ENCODE measurements at places on chromosomes 1 and 21. TPM values are rescaled to one million over a fixed set of nuclear protein-coding genes. Genes with fewer than 3 reads are reported as not detected.

The S100A8 gene
- not detected for total RNA-seq

The FCGR1A gene
- not detected for total RNA-seq

The SH2D5 gene
- total RNA-seq = 24.8 TPM

The ANGPTL1 gene
- not detected for total RNA-seq

The KISS1 gene
- not detected for total RNA-seq

The FMO2 gene
- not detected for total RNA-seq

The FMO1 gene
- total RNA-seq = not detected

The HFM1 gene
- 3.3 TPM for total RNA-seq

The LAMC1 gene
- total RNA-seq = 111 TPM

The CCDC185 gene
- 0.56 TPM for total RNA-seq

The KRTAP19-2 gene
- total RNA-seq = not detected

The FCRL4 gene
- total RNA-seq = not detected

The FMO3 gene
- not detected for total RNA-seq

The RHCE gene
- total RNA-seq = 0.17 TPM

The SYPL2 gene
- 0.49 TPM for total RNA-seq

The RAD54L gene
- total RNA-seq = 48.1 TPM

The SELE gene
- not detected for total RNA-seq
